ENCODE measurements at places on chromosomes 2 and 18.

GRCh38 chr2:150212722-150213171 lies 274.7 kb downstream of the RND3 start:
- no peak for DNase-seq

- DNase-seq: no peak
Measured at GRCh38 chr2:3535794-3536681, 16.7 kb upstream of the ADI1 start.

- DNase-seq: no peak
Measured at GRCh38 chr2:130756874-130757668, 1.7 kb downstream of the AMER3 start.

- no peak for DNase-seq
Measured at GRCh38 chr18:13500227-13500865, 226.0 kb downstream of the FAM210A start.

GRCh38 chr18:32624182-32624723 lies 148.6 kb downstream of the KLHL14 start:
- no peak for DNase-seq

- DNase-seq: no peak
Measured at GRCh38 chr2:106956416-106956815, 70.4 kb upstream of the ST6GAL2 start.

DNA sequence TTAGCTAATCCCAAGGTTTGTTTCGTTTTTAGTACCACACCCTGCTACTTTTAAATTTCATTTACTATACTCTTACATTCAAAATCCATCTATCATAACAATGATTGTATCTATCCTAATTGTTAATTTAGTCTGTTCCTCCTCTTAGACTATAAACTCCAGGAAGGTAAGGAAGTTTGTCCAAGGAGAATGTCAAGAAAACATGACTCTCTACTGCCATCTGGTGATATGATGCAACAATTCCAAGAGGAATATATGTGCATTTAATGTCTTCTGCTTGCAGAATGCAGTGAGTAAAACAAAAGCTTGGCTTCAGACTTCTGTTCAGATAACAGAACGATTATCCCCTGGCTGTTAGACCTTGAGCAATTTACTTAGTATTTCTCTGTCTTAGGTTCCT lies 1267.1 kb downstream of the LRP1B start:
- DNase-seq: no peak

DNA sequence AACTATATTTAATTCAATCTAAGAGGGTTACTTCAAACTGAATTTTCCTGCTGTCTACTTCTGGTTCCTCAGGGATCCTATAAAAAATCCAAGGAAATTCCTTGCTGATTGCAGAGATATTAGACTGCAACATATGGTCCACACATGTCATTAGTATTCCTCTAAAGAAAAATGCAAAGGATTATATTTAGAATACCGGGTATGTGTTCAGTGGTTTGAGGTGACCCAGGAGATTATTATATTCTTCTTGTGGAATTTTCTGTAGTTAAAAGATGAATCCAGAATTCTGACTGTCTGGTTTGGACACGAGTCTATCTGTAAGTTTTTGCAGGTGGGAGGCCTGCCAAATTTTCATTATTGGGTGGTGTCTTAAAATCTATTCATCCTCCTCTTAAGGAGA lies 18.2 kb downstream of the HOXD1 start:
- DNase-seq: no peak

- DNase-seq: no peak
Measured at GRCh38 chr2:1310202-1310601, 103.1 kb upstream of the TPO start.
